ENCODE measurements at places on chromosomes 6 and 20.

GRCh38 chr20:21235484-21236445 is 67.4 kb upstream of the XRN2 start:
- peak; percentile 87 for DNase-seq

DNA sequence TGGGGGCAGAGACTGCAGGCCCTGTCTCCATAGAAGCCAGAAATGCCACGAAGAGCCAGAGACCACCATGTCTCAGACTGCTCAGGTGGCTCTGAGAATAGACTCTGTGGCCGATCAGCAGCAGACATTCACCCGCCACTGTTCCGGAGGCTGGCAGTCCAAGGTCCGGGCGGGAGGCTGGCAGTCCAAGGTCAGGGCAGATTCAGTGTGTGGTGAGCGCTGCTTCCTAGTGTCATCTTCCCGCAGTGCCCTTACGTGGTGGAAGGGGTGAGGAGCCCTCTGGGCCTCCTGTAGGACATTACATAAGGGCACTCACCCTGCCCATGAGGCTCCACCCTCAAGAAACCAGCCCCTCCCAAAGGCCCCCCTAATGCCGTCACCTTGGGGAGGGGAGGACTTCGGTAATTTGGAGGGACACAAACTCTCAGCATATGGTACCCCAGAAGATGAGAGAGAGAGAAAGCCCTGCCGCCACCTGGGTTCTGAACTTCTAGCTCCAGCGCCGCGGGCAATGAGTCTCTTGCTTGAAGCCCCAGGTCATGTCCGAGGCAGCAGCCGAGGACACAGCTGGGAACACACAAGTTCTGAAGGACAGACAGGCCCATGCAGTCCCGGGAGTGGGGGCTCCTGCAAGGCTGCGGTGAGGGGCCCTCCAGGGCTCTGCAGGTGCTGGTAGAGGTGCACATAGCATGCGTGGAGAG is 36.4 kb downstream of the DACT2 start:
- no peak for DNase-seq

- peak; percentile 24 for DNase-seq
Observed at GRCh38 chr20:36601540-36601939, 4.0 kb upstream of the RAB5IF start.

DNA sequence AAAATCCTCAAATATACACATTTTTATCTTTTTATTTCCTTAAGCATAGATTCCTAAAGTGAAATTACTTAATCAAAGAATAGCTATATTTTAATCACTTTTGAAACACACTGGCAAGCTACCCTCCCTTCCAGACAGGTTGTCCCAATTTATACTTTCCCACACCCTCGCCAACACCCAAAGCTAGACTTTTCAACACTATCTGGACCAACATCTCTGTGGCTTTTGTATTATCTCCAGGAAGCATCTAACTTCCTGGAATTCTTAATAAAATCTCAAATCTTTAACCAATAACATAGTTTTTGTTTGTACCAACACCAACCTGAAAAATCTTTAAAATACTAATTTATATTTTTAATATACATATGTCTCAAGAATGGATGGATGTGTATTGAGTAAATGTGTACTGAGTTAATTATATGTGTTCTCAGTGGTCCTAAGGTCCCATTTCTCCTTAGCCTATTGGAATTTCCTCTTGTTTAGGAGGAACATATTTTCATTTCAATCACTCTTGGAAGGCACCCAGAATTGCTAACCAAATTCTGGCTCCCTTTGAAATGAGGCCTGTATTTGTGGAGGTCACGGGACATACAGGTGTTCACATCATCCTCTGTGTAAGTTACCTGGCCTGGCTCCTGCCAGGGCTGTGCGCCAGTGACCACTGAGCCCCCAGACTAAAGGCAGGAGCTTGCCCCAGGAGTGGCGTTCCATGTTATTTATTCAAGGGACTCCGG is 17.4 kb upstream of the GFOD1 start:
- DNase-seq: no peak

- DNase-seq: no peak
Observed at GRCh38 chr6:1285556-1285955, 26.3 kb upstream of the FOXQ1 start.

GRCh38 chr6:161238500-161238899 is 35.4 kb downstream of the AGPAT4 start:
- DNase-seq: no peak

DNA sequence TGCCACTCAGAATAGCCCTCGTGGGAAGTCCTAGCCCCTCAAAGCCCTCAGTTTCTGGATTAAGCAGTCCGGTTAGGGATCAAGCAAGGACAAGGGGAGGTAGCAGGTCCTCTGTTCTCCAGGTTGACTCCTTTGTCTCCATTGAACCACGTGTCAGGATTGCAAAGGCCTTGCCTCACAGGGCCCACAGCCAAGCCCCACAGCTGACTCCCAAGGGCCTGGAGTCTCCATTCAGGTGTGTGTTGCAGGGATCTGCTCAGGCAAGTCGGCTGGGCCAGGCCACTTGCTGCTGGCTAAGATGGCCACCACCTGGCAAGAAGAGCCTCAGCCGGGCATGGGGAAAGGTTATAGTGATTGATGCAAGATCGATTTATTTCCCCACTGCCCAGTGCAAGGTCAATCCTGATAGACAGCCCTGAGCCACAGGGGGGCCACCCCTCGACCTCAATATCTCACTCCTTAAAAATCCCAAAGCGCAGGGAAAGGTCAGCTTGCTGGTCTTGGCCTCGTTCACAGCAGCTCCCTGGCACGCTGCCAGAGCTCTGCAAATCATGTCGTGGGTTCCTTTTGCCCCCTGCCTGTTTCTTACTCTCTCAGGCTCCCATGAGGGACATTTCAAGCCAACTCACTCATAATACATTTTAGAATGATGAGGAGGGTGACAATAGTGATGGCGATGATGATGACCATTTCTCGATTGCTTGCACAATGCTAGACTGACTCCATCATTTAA is 75.9 kb downstream of the EDN3 start:
- DNase-seq: no peak

GRCh38 chr6:90976341-90976740 is 389.5 kb upstream of the MAP3K7 start:
- no peak for DNase-seq

DNA sequence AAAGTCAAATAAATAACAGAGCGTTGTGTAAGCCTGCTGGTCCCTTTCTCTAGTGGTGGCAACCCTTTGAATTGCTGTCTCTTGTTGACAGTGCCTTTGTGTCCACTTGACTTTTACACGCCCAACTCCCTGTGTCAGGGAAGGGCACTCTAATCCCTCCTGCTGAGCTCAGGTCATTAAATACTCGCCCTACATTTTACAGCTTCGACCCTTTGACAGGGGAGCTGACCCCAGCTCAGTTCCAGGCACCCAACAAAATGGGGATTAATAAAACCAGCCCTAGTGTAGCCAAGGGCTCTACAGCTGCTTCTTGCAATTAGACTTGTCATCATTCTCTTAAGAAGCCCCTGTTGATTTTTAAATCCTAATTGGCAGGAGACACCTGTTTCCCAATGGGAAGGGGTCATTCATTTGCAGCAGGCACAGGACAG is 308.2 kb downstream of the EYA4 start:
- no peak for DNase-seq

- peak; percentile 63 for DNase-seq
Observed at GRCh38 chr6:15444081-15444731, 198.3 kb downstream of the JARID2 start.

DNA sequence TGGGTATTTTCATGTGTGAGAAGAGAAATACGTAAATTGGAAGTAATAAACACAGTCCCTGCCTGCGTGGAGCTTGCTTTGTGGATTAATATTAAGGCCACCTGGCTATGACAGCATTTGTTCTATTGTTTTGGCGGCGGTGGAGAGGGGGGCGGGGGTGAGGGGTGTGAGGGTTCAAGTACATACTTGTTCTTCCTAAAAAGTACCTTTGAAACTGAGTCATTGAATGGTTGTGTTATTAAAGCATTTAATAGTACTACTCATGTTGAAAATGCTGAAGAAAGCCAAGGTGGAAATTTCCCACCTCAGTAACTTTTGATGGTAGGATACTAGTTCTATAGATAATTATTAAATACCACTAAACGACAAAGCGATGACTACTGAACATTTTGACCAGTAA is 95.0 kb downstream of the FOXC1 start:
- no peak for DNase-seq

- DNase-seq: no peak
Observed at GRCh38 chr6:42049116-42049809, 1.1 kb upstream of the TAF8 start.

GRCh38 chr20:9551808-9552550 is 37.6 kb downstream of the LAMP5 start:
- no peak for DNase-seq

Measured in globus pallidus (tissue), 1 donor.